ENCODE measurements at places on chromosomes 6 and 20.

GRCh38 chr6:32152769-32153563 is 975 bp upstream of the PPT2 start:
- no peak for DNase-seq

DNA sequence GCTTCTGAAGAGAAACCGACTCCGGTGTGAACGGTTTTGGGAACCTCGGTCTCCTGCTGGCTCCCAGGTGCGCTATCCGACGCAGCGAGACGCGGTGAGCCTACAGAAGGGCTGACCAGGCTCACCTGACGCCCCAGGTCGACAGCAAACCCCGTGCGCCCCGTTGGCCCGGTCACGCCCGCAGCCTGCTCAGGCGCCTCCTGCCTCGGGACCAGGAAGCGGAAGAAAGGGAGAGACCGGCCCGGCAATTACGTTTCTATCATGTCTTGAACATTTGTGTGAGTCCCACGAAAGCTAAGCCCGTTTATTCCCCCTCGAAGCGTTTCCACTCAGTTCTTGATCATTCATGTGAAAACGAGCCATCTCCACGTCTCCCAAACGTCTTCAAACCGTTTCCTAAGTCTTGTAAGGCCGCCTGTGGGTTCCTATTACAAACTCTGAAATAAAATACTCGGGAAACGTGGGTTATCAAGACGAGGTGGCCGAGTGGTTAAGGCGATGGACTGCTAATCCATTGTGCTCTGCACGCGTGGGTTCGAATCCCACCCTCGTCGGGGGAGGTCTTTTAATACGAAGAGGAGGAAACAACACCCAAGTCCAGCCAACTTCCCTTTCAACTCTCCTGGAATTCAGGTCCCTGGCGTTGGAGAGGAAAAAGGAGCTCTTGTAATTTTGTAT is 150.5 kb upstream of the PRSS16 start:
- no peak for DNase-seq

DNA sequence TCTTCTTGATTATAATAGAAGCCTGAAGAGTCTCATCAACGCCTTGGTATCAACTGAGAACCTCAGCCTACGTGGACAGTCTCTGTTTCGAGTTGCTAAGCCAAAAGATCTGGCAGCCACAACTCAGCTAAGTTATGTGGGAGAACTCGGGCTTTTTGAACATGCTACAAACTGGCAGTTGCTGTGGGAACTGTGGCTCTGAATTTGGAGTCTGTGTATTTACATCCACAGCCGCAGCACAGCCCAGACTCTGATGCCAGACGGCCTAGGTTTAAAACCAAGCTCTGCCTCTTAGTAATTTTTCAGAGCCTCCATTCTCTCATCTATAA is 35.8 kb downstream of the RIPOR2 start:
- DNase-seq = no peak

GRCh38 chr6:156657296-156657695 is 119.9 kb upstream of the ARID1B start:
- no peak for DNase-seq

DNA sequence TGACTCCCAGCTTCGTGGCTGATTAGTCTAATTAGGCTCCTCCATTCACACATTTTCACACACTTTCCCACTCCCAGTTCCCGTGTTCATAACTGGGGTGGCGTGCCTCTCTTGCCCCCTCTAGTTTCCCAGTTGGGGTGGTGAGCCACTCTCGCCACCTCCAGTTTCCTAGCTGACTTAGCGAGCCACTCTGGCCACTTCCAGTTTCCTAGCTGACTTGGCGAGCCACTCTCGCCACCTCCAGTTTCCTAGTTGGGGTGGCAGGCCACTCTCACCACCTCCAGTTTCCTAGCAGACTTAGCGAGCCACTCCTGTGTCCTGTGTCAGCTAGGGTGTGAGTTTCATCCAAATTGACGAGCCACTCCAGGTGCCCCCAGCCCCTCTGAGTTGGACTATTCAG is 7.4 kb upstream of the GMPR start:
- DNase-seq = no peak

- no peak for DNase-seq
These were observed 344.9 kb downstream of the SMOC2 start for GRCh38 chr6:168785720-168786511.

DNA sequence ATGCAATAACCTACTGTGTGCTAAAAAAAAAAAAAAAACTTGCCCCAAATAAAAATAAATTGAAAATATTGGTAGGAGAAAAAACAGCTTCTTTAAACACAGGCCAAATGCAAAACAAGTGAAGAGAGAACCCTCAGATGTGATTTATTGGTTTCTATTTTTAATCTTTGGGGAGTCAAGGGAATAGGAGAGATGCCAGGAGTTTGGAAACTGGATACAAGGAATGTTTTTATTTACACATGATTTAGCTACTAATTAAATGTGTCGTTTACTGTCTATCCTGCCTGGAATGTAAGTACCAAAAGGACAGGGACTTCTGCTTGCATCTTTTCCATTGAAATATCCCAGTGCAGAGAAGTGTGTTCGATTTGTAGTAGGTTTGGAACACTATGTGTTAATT is 810.7 kb downstream of the MAFB start:
- DNase-seq = no peak

- DNase-seq = no peak
These were observed 82.9 kb upstream of the MPC1 start for GRCh38 chr6:166465671-166466087.

GRCh38 chr6:13295576-13295975 is 32.8 kb downstream of the TBC1D7 start:
- no peak for DNase-seq

DNA sequence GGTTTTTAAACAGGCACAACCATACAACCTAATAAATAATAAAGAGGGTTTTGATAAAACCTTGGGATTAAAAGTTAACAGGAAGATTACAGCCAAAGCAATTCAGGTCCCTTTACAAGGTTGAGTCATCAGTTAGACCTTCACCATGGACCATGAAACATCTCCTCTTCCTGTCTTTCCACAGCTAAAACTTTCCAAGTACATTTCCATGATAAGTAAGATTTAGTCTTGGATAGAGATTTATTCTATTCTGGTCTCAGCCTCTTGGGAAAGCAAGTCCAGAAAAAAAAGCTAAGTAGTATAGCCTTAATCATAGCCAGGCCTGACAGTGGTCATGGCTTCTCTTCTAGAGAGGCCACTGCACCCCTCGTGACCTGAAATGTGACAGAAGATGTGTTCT is 2.9 kb upstream of the PRSS35 start:
- no peak for DNase-seq

DNA sequence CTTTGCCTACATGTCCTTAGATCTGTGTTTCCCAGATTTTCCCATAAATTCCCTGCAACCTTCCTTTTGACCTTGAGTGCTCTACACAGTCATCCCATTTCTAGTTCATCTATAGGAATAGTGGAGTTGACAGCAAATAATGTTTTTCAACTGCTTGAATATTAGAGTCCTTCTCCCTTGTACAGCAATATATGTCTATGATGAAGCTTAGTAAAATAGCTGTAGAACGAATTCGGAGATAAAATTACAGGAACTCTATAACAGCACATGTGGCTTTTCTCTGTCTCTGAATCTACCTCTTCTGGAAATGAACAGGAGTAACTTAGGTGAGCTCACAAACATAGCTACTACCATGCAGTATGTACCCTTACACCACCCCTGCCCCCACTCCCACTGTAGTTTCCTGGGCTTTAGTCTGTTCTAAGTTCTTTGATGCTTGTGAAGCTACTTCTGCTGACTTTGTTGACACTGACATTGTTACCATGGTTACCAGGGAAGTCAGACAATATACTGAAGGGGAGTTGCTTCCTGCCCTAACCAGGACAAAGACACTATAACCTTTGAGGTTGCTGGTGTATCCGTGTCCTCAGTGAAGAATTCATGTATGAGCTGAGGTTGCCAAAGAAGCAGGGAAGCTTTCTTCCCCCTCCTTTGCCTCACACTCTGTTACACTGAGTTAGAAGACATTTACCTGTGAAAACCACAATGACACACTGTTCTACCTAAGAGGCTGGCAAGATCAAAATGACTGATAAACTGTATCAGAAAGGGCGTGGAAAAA is 35.8 kb upstream of the SHLD1 start:
- no peak for DNase-seq

- no peak for DNase-seq
These were observed 196.4 kb downstream of the UTRN start for GRCh38 chr6:144481527-144481926.

DNA sequence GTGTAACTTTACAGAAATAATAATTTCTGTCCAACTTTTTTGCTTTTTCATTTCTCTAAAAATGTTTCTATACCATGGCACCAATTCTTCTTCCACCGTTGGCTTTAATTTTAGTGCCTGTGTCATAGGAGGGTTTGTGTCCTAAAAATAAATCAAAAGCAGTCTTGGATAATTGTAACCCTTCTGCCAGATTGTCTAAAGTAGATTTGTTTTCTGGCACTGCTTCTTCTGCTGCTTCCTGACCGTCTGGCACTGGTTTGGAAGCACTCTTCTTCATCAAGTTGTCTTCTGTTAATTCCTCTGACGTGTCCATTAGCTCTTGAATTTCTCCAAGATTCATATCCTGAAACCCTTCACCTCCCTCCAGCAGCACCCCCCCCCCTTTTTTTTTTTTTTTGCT is 33.1 kb downstream of the SCAF8 start:
- no peak for DNase-seq

- DNase-seq = no peak
These were observed 167.1 kb downstream of the INSM1 start for GRCh38 chr20:20535051-20535450.

DNA sequence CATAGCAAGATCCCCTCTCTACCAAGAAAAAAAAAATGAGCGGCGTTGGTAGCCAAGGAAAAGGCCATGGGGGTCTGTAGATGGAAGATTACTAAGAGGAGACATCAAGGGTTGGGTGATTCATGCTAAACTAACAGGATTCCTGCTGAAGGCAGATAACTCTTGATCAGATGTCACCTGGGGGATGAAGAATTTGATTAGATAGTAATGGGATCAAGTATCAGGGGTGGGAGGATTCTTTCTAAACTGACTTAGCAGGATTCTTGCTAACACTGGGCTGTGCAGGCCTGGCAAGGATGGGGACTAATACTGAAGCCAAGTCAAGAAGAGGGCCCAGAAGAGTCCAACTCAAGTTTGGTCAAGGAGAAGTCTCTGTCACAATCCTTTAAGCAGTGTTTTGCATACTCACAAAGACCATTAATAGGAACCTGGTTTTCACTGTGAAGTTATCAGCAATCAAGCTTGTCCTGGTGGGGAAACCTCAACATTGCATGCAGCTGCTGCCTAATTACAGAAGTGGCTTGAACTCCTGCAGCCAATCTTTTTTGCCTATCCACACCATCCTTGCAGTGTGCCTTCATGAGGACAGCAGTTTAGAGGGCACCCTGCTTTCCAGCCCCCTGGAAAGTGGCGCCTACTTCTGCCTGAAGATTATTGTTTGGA is 61.3 kb downstream of the ANKRD6 start:
- DNase-seq = no peak

DNA sequence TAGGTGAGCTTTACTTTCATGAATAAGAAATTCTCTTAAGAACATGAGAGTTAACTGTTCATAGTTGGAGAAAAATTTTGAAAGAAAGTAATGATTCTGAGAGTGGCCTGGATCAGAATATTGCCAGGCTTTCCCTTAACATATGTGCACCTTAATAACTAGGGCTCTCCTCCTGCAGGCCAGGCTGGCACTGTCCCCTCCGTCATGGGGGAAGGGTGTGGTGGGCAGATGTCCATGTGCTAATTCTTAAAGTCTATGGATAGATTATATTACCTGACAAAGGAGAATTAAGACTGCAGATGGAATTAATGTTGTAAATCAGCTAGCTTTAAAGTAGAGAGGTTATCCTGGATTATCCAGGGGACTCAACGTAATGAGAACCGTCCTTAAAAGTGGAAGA is 10.9 kb upstream of the KLHL32 start:
- no peak for DNase-seq

DNA sequence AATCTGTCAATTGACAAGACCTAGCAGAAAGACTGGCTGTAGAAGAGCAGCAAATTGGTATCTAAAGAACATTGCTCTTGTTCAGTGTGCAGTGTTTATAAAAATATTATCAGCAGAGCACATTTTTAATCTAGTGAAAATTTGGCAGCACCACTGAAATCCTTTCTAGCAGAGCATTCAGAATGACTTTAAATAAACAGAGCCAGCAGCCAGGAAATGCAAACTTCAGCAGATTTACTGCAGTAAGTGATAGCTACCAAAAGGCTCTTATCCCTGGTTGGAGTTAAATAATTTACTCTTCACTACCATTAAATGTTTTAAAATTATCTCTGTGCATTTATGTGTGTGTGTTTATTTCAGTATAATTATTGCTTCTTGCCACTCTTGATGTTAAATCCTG is 590.9 kb upstream of the CITED2 start:
- DNase-seq = no peak

GRCh38 chr6:130513770-130514169 is 148.0 kb downstream of the TMEM200A start:
- DNase-seq = peak; percentile 44

DNA sequence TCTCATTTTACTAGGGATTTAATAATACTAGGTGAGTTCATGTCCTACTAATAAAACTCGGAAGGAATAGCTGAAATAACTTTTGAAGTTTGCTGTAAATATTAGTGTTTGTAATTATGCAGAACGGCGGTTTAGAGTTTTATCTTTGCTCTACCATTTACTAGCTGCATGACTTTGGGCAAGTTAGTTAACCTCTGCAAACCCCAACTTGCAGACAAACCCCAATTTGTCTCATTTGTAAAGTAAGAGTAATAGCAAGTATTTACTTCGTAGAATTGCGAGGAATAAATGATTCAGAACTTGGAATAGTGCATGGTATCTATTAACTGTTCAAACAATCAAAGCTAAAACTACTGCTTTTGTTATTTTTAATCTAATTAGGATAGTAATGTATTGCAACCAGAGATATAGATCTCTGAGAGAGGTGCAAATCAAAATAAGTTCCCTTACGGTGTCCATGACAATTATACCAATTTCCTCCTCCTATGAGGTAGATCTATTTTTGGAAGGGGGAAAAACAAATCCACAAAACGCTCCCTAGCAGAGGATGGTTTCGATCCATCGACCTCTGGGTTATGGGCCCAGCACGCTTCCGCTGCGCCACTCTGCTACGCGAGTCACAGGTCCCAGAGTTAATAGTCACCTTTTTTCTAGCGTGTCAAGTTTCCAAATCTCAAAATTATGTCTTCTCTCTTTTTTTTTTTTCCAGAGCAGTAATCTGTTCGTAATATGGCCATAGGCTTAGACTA is 35.1 kb upstream of the BTN3A2 start:
- no peak for DNase-seq

GRCh38 chr20:14947946-14948345 is 610.5 kb upstream of the FLRT3 start:
- DNase-seq = no peak

- no peak for DNase-seq
These were observed 1075.6 kb downstream of the HACE1 start for GRCh38 chr6:103784117-103784516.
